ENCODE measurements at places on chromosomes 7 and 10. TPM values are rescaled to one million over a fixed set of nuclear protein-coding genes. Genes with fewer than 3 reads are reported as not detected.

TFEC gene
- 2.1 TPM for total RNA-seq

RPEL1 gene
- total RNA-seq = not detected

ITIH2 gene
- total RNA-seq = 1.6 TPM

VAX1 gene
- not detected for total RNA-seq

CFAP69 gene
- 2.6 TPM for total RNA-seq

PRPS1L1 gene
- total RNA-seq = not detected

CYP2C19 gene
- not detected for total RNA-seq

RFC2 gene
- total RNA-seq = 21.4 TPM

NOD1 gene
- total RNA-seq = 13.0 TPM

LRRD1 gene
- total RNA-seq = 0.52 TPM

PDE6C gene
- not detected for total RNA-seq

PRR15 gene
- not detected for total RNA-seq

GTF2I gene
- total RNA-seq = 122 TPM

ANLN gene
- 9.9 TPM for total RNA-seq

GSAP gene
- total RNA-seq = 6.8 TPM

TMEM225B gene
- total RNA-seq = 0.52 TPM

PLA2G12B gene
- total RNA-seq = not detected

TMEM213 gene
- total RNA-seq = not detected

Measured in skeletal muscle tissue (tissue), 5 donors.